ENCODE measurements at places on chromosomes 6 and 20. TPM values are rescaled to one million over a fixed set of nuclear protein-coding genes. Genes with fewer than 3 reads are reported as not detected.
A peak's percentile ranks its signal among the peaks of the same experiment; 100 is the strongest.

DNA sequence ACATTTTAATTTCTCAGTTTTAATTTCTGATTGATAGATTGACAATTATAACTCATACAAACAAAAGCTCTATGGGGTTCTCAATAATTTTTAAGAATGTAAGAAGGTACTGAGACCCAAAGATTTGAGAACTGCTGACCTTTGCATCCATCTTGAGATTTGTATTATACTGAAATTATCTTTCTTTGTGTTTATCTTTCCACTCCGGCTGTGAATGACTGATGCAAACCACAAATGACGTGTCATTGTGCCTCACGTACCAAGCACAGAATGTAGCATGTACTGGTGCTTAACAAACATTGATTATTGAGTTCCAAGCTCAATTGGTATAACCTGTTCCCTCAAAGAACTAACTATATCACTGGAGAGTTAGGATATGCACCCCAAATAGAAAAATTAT lies 152.1 kb upstream of the SMLR1 start:
- no peak for DNase-seq

Gene NRM
- total RNA-seq: 43.1 TPM

Gene WFDC10B
- total RNA-seq: not detected

DNA sequence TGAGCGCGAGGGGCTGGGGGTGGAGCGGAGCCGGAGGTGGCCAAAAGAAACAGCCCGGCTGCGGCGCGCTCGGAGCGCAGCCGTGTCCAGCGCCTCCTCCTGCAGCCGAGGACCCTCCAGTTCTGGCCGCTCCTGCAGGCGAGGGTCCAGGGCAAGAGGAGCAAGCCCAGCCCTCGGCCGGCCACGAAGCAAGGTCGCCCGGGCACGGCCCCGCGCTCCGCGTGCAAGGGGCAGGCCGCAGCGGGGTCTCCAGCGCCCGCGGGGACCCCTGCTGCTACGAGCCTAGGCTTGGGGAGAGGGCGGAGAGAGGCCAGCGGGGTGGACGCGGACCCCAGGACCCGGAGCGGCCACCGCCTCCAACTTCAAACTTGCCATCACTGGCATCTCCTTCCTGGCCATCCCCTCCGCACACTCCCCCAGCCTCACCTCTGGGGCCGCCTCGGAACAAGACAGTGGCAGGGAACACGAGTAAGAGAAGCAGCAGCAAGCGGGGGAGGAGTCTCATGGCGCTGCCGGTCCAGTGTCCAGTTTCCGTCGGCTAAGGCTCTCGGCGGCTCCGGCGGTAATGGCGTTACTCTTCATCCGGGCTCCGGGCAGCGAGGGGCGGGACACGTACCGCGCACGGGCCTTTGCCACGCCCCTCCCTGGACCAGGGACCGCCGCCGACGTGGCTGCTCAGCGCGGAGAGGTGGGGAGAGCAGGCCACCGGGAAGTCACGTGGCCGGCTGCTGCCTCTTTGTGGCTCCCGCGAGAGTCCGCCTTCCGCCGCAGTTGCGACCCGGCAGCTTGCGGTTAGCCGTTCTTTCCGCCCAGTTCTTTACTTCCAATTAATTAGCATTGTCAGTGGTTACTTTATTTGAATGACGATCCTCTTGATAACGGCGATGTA lies at the start of gene SSR1:
TSS of gene SSR1 (minus strand) at position 584 of the 889 bp plus-strand sequence. CDS start at position 505, 79 bp downstream.
- DNase-seq: peak; percentile 95

Gene MAS1
- total RNA-seq: not detected

Gene COL11A2
- total RNA-seq: 1.4 TPM

Gene FKBP1C
- 0.67 TPM for total RNA-seq

- no peak for DNase-seq
Observed at GRCh38 chr20:1377341-1377871, 15.4 kb downstream of the FKBP1A start.

- DNase-seq: no peak
Observed at GRCh38 chr20:10705801-10706459, 32.1 kb upstream of the JAG1 start.

DNA sequence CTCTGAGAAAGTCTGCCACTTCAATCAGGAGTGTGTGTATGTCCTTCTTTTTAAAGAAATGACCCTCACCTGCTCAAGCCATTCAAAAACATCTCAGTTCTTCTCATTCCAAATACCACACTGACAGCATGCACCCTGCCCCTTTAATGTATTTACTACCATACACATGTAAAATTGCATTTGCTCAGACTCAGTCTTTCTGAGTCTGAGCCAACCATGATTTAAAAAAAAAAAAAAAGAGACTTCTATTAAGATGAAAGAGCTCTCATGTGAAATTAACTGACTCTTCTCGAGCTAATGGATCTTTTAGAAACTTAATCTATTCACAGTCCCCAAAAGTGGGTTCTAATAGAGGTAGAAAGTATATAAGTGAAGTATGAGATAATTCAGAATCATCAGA lies 1.4 kb upstream of the FILIP1 start:
- DNase-seq: no peak

Gene C20orf141
- not detected for total RNA-seq

DNA sequence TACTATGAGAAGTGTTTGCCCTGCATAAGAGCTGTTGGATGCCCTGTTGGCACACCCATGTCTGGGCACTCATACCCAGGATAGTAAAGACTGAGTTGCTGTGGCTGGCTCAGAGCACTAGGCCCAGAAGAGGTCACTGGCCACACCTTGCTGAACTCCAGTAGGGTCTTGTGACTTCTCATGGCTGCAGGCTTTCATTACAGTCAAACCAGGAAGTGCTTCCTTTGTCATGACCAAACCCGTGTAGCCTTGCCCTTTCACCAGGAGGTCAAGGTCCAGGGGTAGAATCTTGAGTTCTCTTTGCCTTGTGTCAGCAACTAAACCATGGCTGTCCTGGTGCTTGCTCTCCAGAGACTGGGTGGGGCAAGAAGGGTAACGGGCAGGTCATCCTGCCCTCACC lies 49.5 kb downstream of the CD164 start:
- no peak for DNase-seq

Gene XKR7
- not detected for total RNA-seq

DNA sequence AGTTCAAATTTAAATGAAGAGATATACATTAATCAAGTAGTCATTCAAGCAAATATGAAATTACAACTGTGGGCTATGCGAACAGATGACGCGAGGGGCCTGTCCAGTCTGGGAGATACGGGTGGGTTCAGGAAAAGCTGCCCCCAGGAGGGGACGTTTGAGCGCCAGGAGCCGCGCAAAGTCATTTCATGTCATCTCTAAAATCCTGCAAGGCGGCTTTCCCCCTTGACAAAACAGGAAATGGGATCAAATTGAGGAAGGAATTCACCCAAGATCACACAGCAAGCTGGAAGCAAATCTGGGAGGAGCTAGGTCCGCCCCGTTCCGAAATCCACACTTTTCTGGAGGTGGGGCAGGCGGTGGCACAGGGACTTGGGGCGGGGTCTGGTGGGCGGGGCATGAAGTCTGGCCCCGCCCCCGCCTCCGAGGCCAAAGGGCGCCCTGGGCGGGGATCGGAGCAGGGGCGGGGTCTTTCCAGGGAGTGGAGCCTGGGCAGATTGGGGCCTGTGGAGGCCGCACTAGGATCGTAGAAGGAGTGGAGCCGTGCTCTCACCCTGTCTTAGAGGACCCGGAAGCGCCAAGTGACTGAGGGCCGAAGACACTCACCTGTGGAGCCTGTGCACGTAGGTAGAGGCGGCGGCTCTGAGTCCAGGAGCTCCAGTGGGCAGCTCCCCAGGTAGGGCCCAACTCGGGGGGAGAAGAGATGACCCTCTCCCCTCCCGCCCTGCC lies at the start of gene LPIN3:
TSS of gene LPIN3 (plus strand) at position 495 of the 729 bp plus-strand sequence. CDS start 4,983 bp downstream, outside the sequence.
- peak; percentile 70 for DNase-seq

DNA sequence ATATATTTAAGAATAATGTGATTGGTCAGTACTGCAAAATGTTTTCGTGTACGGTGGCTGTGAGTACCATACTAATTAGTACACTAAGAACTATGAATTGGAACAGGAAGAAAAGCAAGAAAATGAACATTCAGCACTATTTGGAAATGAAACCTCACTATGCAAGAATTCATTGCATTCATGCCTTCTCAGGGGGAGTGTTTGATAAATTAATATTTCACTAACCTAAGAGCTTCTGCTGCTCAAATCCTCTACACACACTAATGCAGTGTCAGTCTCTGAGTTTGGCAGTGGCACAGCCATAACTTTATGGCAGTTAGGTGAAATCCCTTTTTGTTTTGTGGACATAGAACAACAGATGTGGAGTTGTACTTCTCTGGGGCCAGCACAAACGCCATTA lies 60.1 kb downstream of the SLC16A10 start:
- no peak for DNase-seq
